ENCODE measurements at places on chromosomes 5 and 9.

- DNase-seq, result no peak
These were observed 107.4 kb downstream of the SNX18 start for GRCh38 chr5:54624805-54625568.

GRCh38 chr5:127959152-127959764, 124.3 kb upstream of the SLC12A2 start:
- DNase-seq, result no peak

DNA sequence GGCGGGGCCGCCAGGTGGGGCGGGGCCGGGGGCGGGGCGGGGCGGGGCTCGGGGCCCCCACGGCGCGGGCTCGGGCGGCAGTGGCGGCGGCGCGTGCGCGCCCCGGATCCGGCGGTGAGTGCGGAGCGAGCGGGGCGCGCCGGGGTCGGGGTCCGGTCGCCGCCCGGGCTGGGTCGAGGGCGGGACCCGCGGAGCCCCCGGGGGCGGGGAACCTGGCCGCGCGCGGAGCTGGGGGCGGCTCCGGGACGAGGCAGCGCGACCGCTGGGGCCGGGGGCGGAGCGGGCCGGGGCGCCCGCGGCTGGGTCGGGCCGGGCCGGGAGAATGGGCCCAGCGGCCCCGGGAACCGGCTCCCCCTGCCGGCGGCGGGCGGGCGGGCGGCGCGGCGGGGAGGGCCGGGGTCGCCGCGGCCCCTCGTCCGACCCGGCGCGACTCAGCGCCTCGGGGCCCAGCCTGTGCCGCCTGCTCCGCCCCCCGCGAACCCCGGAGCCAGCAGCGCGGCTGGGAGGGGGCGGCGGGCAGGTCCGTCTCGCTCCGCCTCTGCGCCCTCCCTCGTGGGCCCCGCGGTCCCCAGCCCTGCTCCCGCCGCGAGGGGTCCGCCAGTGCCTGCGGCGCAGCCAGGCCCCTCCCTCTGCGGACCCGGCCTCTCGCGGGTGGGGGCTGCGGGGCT, 3.1 kb downstream of the EGFL7 start:
- DNase-seq, result no peak

GRCh38 chr5:37077146-37077545, 172.0 kb downstream of the CPLANE1 start:
- no peak for DNase-seq

- no peak for DNase-seq
These were observed 14.5 kb downstream of the C9orf43 start for GRCh38 chr9:113425072-113425471.

DNA sequence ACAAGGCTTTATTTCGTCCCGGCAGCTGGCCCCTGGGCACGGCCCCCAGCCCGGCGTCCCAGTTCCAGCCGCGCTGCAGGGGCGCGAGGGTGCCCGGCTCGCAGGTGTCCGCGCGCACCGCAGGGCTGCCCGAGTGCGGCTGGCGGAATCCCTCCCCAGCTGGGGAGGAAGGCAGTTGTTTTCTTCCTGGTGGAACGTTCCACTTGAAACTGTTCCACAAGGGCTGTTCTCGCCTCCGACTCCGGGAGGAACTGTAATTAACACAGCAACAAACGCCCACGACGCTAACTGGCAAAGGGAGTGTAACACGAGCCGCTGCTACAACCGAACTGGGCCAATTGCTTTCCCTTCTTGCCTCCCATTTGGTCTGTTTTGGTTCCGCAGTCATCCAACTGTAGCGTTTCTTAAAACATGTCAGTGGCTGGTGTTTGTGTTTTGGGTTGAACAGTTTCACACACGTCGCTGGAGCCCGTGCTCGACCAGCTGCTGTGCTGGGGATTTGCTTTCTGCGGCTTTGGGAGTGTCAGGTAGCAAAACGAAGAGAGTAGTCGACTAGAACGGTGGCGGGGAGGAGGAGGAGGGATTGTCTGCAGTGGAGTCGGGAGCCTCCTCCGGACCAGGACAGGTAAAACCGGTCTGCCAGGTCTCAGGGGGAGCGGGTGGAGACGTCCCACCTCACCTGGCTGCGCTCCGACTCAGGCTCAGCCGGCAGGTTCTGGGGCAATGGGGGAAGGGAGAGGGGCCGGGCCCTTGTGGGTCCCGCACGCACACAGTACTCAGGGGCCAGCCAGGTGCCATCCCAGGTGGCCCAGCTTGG, 131.6 kb upstream of the NIPBL start:
- DNase-seq, result no peak

DNA sequence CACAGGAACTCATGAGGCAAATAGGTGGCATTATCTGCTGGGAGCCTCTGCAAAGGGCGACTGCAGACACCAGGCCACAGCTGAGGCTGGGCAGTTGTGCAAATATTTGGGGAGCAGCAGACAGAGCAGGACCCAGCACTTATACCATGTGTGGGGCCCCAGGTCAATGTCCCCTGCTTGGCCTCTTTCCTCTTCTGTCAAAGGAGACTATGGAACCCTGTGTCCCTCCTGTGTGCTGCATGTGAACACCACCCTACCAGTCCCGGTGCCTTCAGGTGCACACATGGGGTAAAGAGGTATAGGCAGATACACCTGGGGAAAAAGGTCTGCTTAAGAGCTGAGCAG, 50.8 kb downstream of the ROR2 start:
- DNase-seq, result no peak

DNA sequence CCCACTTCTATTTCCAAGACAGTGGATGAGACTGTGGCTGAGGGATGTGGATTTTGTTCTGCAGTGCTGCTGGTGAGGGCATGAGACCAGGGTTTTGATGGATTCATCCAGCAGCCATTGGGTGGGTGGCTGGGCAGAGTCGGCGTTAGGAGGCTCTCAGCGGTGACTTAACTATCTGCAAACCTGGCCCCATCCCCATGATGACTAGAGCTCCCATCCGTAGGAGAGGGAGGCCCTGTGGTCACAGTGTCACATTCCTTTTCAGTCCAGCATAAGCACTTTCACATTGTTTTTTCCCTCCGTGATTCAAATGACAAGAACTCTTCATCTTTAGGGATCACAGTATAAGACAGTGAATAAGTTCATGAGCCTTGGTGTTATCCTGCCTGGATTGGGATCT, 60.4 kb upstream of the SPRY4 start:
- no peak for DNase-seq
